ENCODE measurements at places on chromosomes 6 and 20. TPM values are rescaled to one million over a fixed set of nuclear protein-coding genes. Genes with fewer than 3 reads are reported as not detected.

- DNase-seq: peak; percentile 80
Observed at GRCh38 chr20:46357030-46357514, 48.8 kb upstream of the CDH22 start.

DNA sequence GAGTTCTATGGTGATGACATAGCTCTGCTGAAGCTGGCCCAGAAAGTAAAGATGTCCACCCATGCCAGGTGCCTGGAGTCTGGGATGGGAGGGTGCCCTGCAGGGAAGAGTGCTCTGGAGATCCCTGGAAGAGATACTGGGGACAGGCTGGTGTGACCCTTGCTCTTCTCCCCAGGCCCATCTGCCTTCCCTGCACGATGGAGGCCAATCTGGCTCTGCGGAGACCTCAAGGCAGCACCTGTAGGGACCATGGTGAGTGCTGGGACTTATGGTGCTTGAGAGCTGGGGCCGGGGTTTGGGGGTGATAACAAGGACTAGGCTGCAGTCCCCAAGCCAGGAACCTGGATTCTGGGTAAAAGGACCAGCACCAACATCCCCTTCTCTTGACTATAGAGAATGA lies 2.2 kb upstream of the CFB start:
- no peak for DNase-seq

DNA sequence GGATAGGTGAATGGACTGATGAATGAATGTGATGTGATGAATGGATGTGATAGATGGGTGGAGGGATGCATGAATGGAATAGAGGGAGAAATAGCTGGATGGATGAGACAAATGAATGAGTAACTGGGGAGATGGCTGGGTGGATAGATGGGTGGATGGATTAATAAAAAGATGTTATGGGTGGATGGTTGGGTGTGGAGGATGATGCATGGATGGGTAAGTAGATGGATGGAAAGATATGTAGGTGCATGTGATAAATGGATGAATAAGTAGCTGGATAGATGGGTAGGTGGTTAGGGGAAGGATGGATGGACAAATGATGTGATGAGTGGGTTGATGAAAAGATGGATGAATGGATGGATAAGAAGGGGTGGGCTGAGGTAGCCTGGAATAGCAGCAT lies 4.7 kb downstream of the HNF4A start:
- DNase-seq: no peak

GRCh38 chr20:10654250-10654610 lies 19.6 kb downstream of the JAG1 start:
- DNase-seq: no peak

DNA sequence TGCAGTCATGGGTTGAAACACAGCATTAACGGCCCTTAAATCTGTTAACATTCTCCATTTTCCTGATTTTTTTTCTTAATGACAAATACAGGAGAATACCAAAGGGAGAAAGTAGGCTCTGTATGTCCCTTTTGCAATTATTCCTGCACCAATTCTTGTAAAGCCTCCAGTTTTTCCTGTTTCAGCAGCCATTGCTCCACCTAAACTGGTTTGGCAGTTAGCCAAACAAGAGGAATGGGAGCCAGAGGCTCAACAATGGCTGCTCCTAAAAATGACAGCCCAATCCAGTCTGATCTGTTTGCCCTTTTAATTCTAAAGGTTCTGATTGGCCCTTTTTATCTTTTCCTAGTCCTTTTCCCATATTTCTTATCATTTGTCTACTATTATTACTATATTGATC lies 284.2 kb upstream of the SGK1 start:
- DNase-seq: no peak

Gene BPIFA1
- not detected for polyA plus RNA-seq

DNA sequence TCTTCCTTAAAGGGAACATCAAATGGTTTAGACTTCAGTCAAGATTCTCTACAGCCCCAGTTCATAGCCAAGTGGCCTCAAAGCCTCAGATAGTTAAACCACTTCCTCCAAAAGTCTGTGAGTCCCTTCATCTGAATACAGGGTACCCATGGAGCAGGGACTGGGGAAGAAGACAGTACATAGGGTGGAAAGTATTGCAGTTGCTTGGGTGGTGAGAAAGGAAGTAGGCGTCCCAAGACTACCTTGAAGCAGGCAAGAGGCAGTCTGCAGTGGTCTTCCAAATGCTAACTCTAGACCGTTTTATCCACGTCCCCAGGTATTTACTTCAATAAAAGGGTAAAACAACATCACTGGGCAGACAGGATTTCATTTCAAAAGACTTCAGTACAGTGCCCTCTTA lies 2.0 kb downstream of the FYN start:
- DNase-seq: no peak

- DNase-seq: no peak
Observed at GRCh38 chr20:34043025-34043424, 49.3 kb downstream of the RALY start.

DNA sequence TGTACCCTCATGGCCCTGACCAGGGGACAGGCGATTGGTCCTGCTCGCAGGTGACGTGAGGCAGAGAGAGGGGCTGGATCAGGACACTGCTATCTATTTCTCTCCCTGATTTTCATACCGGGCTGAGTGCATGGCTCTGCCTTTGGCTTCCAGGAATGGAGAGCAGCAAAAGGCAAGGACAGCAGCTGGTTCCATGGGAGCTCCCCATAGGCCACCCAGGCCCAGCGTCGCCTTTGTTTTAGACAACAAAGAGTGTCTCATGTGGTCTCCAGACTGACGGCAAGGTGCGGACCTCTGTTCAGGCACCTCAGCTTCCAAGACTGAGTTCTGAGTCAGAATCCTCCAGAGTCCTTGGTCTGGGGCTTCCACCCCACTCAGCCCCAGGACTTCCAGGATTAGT lies 123.1 kb downstream of the VEGFA start:
- DNase-seq: no peak

DNA sequence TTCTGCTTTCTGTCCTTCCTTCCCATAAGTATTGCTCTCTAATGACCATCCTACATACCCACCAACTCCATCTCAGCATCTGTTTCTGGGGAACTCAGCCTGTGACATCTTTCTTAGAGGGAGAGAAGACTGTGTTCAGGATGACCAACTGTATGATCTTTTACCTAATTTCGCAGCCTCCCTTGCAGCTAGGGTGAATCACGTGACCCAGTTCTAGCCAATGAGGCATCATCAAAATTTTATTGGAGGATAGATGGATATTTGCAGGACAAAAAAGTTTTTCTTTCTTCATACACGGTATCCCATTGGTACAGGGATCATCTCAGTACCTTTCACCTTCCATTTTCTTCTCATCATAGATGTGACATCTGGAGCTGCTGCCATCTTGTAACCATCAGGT lies 14.4 kb upstream of the MC3R start:
- DNase-seq: no peak

DNA sequence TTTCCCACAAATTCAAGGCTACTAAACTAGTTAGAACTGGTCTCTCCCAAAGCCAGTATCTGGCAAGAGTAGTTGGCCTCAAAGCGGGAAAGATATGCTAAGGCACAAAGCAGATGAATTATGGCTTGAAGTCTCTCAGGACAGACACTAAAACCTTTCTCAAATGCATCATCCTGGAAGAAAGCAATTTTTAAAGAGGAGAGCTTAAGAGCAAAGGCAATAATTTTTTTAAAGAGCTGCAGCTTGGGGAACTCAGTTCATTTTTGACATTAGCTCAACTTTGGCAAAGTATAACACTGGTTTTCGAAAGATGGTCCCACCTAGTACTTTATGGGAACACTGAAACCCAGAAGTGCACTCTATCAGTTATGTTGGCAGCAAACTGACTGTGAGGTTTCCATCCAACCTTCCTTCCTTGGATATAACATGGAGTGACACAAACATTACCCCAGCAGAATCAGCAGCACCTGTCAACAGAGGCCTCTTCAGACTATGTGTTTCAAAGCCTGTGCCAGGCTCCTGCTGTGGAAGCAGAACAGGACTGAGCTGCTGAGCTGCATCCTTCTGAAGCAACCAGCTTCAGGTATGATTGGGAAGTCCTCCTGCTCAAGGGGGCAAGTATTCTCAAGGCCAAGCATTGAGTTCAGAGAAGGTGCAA lies 852.3 kb upstream of the HS3ST5 start:
- DNase-seq: no peak

DNA sequence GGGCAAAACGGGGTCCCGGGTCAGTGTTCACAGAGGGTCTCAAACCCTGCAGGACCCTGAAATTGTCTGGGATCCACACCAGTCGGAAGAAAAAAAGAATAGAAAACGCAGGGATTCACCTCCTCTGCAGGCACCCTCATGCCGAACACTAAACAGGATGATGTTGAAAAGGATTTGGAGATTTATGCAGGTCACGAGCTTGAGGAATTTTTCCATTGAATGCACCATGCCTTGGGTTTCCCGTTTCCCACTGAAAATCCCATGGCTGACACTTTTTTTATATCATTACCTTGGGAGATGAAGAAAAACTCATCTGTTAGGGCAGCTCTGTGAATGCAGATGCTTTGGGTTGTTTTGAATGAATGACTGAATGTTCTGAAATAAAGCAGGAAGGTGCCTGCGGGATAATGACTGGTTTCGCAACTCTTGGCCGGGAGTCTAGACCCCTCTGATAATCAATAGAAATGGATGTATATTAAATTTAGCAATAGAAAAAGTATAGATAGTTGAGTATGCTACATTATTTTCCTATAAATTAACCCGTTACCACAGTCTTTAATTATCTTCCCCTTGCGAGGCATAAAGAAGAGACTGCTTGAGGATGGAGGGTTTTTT lies 147.5 kb upstream of the AFDN start:
- no peak for DNase-seq

Gene SLA2
- polyA plus RNA-seq: not detected

DNA sequence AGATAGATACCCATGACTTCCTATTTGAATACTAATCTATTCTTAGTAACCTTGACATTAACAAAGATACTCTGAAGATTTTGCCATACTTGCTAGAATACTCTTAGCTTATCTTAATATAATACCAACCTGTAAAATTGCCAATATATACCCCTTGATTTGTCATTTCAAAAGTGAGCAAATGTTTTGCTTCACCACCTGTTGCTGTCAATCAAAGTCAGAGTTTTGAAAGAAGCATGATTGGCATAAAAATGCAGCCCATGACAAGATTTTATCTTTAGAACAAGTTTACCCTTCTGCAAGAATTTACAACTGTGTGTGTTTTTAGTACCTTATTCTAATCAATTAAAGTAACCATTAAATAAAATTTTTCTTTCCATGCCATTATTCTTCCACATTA lies 236.2 kb downstream of the TBX18 start:
- no peak for DNase-seq

Gene ANGPT4
- not detected for polyA plus RNA-seq

DNA sequence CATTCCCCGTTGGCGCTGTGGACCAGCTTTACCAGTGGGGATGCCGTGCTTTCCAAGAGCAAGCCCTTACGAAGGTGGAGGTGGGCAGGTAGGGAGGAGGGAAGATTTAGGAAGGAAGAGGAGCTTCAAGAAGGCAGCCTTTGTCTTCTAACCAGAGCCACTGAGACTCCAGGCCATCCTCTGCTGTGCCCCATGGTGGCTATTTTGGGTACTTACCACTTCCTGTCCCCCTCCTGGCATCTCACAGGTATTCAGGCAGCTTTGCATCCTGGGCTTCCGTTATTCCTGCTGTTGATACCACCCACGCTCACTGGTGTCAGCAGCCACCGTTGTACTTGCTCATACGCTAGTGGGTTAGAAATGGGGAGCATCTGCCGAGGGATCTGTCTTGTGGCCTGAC lies 22.9 kb downstream of the ERMARD start:
- DNase-seq: no peak

Gene ARMH2
- polyA plus RNA-seq: not detected

DNA sequence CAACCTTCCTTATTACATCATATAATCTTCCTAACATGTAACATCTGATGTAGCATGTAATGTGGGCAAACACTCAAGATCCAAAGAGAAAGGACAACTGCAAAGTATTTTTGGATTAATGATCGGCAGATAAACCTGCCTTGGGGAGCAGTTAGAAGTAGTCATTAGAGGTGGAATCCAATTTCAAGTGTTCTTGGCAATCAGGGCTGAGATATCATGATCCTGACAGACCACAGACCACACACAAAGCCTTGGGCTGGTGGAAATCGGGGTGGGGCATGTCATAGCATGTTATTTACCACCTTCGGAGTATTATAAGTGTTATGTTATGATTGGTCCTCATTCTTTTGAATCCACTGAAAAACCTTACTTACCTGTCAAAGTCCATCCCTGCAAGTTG lies 16.3 kb downstream of the NCOA5 start:
- no peak for DNase-seq

DNA sequence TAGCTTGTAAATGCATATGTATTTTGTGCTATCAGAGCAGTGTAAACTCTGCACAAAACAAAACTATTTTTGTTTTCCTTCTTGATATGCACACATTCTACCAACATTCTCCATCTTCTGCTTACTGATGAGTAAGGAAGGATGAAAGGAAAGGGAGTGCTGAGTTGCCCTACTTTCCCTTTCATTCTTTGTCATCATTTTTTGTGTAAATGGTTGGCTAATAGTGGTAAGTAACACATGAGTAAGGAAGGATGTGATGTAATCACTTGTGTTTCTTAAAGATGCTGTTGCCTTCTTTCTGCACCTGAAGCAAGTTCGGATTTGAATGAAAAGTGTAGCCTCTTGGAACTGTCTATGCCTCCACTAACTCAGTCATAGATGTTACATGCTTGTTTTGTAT lies 4.6 kb upstream of the REV3L start:
- no peak for DNase-seq

Gene EYS
- polyA plus RNA-seq: 0.05 TPM

DNA sequence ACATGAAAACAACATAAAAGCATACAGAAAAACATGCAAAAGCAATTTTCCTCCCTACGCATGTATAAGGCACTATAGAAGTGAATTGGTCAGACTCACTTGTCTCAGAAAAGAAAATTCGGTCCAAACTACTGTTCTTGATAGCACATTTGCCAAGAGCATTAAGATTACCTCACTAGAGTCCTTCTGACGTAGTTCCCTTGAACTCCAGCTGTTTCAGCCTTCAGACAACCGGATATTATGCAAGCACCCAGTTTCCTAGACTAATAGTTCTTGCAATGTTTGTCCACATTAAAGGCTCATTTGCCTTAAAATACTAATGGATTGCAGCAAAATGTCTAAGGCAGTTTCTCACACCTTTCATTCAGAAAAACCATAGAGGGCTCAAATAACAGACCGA lies 2.5 kb upstream of the CASS4 start:
- no peak for DNase-seq

Gene TNNC2
- polyA plus RNA-seq: 1.1 TPM

Gene SALL4
- polyA plus RNA-seq: 1.2 TPM

- no peak for DNase-seq
Observed at GRCh38 chr6:10759884-10760329, 12.3 kb downstream of the TMEM14B start.
